ENCODE measurements at places on chromosomes 11 and 22. TPM values are rescaled to one million over a fixed set of nuclear protein-coding genes. Genes with fewer than 3 reads are reported as not detected.

GRCh38 chr11:132351050-132351449 lies 980.6 kb downstream of the NTM start:
- no peak for DNase-seq

DNA sequence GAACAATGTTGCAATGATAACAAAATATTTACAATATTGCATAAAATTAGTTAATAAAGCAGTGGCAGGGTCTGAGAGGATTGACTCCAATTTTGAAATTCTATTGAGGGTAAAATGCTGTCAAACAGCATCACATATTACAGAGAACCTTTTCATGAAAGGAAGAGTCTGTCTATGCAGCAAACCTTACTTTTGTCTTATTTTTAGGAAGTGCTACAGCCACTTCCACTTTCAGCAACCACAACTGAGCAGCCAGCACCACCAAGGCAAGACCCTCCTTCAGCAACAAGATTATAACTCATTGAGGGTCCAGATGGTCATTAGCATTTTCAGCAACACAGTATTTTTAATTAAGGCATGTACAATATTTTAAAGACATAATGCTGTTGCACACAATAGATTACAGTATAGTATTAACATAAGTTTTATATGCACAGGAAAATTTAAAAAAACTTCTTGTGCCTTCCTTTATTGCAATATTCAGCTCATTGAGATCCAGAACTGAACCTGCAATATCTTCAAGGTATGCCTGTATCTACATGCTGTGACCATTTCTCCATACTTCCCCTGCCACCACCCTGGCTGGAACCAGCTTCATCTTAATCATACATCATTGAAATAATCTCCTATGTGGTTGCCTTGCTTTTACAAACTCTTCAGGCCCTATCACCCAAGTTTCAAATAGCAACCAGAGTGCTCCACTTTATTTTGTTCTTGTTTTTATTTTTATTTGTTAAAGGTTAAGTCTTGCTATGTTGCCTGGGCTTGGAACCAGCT lies 711.2 kb downstream of the KCNA4 start:
- no peak for DNase-seq

GRCh38 chr11:205221-206001 lies 1.8 kb downstream of the BET1L start:
- DNase-seq, result no peak

P2RX3 gene
- total RNA-seq, result not detected

DNA sequence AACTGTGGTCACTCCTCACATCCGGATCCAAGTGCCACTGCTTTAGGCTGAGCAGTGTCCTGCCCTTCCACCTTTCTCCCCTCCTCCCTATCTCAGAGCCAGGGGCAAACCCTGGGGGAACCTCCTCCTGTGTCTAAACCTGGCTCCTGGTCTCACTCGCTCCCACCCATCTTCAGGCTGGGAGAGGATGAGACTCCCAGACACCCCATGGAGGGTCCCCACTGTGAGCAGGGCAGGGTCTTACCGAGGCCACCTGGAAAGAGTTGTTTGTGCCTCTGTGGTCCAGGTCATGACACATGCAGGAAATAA lies 93.6 kb downstream of the PDE2A start:
- DNase-seq, result no peak

DNA sequence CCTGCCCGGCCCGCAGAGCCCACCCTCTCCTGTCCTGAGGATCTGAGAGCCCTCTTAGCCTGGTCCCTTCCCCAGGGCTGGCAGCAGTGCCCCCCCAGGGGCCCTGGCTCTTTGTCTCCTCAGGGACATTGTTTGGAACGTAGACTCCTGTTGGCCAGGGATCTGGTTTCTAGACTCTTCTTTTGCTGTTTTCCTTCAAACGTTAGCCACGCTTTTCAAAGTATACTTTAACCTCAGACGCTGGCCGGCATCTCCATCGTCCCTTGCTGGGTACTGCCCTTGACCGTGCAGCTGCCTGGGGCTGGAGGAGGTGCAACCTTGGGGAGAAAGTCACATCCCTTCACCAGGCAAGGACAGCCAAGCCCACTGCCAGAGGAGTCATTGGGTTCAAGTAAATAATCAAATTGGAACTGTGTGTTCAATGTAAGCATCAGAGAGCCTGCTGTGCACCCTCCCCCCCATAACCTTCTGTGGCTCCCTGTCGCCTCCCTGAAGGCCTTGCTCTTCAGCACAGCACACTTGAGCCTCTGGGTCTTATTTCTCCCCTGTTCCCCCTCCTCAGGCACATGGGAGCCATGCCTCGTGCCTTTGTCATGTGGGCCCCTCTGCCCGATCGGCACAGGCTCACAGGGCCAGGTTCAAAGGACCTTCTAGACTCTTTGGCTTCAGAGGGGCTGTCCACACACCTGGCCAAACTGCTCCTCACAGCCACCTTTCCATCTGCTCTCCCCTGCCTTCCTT lies 21.8 kb upstream of the WNT7B start:
- no peak for DNase-seq

GRCh38 chr11:128324531-128325141 lies 262.7 kb downstream of the ETS1 start:
- DNase-seq, result no peak

DNA sequence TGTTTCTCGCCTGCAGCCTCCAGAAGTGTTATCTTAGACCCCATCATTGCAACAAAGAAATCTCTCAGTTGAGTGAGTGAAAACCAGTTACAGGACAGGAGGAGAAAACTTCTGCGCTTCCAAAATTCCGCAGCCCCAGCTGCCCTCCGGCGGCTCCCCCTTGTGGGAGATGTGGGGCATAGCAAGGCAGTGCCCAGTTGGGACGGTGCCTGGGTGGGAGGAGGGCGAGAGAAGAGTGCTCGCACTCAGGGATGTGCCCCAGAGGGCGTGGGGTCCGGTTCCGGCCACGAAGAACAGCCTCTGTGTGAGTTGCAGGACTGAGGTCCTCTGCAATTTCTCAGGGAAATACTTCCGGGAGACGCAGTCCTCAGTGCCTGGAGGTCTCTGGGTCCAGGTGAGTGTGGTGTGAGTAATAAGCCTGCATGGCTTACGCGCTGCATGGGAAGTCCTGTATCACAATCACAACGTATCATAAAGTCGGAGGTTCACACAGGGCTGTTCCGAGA lies 87.0 kb upstream of the BLID start:
- DNase-seq, result peak; percentile 95

DNA sequence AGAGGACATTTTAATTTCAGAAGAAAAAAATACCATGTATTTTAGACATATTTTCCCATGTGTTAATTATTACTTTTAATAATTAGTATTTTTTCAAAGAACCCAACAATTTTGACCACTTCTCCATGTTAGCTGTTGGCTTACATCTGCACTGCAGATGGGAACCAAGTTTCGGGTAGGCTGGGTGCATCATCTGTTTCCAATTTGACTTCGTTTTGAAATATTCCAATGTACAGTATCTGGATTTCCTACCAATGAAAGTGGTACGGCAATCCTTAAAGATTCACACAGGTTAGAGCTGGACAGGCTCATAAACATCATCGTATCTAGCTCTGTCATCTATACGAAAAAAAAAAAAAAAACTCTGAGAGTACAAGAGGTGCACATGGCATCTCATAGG lies 670.2 kb downstream of the OPCML start:
- DNase-seq, result no peak

Data from PC-3 (cell line).